Fibroblast of skin of scalp (primary cell): ENCODE measurements at places on chromosomes 7 and 10.

- no peak for DNase-seq
Measured at GRCh38 chr10:97256356-97256755, 36.1 kb downstream of the ARHGAP19 start.

GRCh38 chr7:69283421-69283820 lies 314.9 kb upstream of the AUTS2 start:
- peak; percentile 6 for DNase-seq

DNA sequence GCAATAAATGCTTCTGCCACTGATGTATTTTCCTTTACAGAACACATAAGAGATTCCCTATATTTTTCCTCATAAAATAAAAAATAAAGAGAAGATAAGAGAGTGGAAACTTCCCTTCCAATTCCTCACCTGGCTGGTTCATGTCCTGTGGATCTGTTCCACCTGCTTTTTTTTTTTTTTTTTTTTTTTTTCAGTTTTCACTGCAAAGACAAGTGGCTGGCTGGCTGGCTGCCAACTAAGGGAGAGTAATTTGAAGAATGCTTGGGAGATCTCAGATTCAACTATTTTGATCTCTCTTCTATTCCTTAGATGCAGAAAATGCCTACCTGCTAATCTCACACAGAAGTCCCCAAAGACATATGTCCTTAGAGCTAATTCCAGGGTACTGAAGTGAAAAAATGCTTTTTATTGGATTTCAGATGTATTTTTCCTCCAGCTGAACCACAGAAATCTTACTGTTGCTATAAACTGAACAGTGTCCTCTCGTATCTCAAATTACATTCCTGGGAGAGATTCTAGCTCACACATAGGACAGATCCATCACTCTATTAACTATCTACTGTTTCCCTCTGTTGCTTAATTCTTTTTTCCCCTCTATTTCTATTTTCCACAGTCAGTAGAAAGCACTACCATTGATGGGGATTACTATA lies 120.8 kb downstream of the NRCAM start:
- peak; percentile 18 for DNase-seq

DNA sequence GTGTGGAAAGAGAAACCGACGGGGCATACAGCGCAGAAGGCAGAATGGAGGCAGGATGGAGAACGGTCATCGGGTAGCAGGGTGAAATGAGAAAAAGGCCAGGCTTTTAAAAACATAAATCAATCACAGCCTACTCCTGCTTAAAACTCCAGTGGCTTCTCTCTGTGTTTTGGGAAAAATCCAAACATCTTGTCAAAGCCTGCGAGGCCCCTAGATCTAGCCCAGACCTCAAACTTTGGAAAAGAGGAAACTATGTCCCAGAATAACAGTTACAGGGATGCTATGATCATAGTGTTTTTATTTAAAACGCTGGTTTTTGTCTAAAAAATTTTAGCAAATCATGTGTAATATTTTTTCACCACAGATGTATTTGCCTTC lies 41.1 kb downstream of the PPP1R3C start:
- no peak for DNase-seq

DNA sequence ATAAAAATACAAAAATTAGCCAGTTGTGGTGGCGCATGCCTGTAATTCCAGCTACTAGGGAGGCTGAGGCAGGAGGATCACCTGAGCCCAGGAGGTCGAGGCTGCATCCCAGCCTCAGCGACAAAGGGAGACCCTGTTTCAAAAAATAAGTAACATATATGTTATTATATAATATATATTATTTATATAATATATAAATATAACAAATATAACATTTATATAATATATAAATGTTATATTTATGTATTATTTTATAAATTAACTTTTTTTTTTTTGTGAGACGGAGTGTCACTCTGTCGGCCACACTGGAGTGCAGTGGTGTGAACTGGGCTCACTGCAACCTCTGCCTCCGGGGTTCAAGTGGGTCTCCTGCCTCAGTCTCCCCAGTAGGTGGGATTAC lies 1.5 kb upstream of the POR start:
- no peak for DNase-seq

DNA sequence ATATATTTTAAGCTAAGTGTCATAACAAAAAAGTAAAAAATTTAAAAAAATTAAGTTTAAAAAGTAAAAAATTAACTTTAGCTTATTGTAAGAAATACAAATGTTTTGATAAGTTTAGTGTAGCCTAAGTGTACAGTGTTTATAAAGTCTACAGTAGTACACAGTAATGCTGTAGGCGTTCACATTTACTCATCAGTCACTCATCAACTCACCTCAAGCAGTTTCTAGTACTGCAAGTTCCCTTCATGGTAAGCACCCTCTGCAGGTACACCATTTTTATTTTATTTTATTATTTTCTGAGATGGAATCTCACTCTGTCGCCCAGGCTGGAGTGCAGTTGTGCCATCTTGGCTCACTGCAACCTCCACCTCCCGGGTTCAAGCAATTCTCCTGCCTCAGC lies 316.0 kb downstream of the FGFR2 start:
- DNase-seq, result no peak

- DNase-seq, result no peak
Measured at GRCh38 chr10:75739414-75740143, 308.2 kb downstream of the LRMDA start.

GRCh38 chr7:150966002-150966401 lies 12.1 kb downstream of the KCNH2 start:
- DNase-seq, result no peak

- DNase-seq, result peak; percentile 23
Measured at GRCh38 chr7:158858592-158859503, 2.5 kb downstream of the DYNC2I1 start.

- no peak for DNase-seq
Measured at GRCh38 chr7:50688226-50688590, 94.5 kb downstream of the GRB10 start.

DNA sequence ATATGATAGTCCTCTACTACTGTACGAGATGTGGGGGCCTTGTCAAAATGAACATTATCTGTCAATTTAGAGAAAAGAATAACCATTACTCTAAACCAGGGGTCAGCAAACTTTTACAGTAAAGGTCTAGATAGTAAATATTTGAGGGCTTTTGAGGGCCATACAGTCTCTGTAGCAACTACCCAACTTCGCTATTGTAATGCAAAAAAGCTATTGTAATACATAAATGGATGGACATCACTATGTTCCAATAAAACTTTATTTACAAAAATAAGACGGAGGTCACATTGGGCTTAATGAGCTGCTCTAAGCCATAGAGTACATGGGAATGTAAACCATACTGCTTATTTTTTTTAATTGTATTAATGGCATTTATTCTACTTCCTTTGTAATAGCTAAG lies 477.8 kb upstream of the GALNT17 start:
- no peak for DNase-seq

DNA sequence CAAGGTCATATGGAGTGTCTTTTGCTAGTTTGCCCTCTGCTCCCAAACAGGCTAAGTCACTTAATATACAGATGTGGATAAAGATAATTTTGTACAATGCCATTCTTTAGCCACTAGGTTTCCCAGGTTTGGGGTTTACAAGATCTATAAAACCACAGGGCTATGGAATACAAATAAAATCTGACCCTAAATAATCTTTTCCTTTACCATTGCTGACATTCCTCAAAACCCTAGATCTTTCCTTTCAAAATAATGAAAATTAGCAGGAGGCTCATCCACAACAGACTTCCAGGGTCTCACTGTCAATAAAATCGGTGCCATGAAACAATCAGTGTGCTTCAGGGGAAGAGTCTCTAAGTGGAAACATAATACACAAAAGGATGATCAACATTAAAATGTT lies 148.4 kb downstream of the CPEB3 start:
- no peak for DNase-seq

- peak; percentile 34 for DNase-seq
Measured at GRCh38 chr7:82179311-82179710, 264.3 kb downstream of the CACNA2D1 start.

- no peak for DNase-seq
Measured at GRCh38 chr7:155733582-155734444, 78.5 kb downstream of the SHH start.

- DNase-seq, result peak; percentile 91
Measured at GRCh38 chr10:49177391-49178355, 10.5 kb downstream of the TMEM273 start.

GRCh38 chr10:52004342-52004949 lies 305.1 kb upstream of the CSTF2T start:
- DNase-seq, result peak; percentile 69

DNA sequence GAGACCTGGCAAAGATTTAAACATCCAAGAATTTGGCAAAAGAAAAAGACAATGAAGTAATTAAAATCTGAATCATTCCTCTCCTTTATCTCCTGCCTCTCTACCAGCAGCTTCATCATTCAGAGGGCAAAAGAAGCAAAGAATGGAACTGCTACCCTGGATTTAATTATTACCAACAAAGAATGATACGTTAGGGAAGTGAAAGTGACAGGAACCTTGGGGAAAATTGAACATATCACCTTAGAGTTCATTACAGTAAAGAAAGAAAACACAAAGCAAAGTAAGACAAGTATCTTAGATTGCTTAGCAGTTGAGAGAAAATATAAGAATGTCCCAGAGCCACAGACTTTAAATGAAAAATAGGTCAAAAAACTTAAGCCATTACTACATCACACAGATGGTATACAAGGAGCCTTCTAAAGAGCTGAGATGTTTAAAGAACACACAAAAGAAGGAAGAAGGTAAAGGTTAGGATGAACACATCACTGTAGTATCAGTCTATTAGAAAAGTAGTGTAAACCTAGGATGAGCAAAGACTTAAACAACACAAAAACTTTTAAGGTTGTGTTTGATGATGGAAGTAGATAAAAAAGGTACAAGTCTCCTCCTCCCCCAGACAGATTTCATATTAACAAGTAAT lies 17.5 kb downstream of the CTNNA3 start:
- no peak for DNase-seq

DNA sequence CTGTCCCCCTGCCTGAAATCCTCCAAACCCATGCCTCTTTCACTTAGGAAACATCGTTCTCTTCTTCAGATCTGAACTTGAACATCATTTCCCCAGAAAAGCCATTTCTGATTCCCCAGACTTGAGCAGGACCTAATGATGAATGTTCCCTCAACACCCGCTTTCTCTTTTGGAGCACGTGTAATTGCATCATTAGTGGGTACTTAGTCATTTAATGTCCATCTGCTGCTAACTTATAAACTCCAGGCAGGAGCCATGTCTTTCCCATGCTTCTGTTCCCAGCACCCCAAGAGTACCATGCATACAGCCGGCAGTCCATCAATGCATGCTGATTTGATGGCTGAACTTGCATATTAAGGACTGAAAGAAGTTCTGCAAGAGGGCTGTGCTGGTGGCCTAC lies 36.5 kb upstream of the ECHDC3 start:
- DNase-seq, result no peak

GRCh38 chr10:116848032-116848943 lies 1.0 kb upstream of the ENO4 start:
- peak; percentile 23 for DNase-seq

DNA sequence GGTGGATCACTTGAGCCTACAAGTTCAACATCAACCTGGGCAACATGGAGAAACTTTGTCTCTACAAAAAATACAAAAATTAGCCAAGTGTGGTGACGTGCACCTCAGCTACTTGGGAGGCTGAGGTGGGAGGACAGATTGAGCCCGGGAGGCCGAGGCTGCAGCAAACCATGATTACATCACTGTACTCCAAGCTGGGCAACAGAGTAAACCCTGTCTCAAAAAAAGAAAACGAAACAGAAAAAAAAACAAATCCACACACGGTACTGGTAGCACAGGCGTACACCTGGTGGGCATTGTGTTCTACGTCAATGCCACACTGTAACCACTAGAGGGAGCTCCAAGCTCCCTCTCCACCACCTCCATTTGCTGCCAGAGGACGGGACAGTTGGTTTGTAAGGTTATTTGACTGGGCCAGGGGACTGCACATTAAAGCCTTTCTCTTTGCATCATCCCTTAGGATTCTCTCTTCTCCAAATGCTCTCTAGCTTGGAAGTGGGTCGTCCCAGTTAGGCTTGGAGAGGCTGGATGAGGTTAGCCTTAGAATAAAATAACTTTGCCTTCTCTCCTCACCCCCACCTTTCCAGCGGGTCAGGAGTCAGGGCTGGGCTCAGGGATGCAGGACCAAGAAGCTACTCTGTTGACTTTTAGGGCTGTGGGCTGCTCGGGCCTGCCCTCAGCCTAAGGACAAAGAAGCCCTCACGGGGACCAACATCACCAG lies 130.8 kb downstream of the SORBS1 start:
- DNase-seq, result peak; percentile 60

GRCh38 chr10:116553378-116553980 lies 7.7 kb downstream of the PNLIP start:
- DNase-seq, result no peak
